Spinal cord (tissue), 10 donors: ENCODE measurements at places on chromosomes 3 and 15.

DNA sequence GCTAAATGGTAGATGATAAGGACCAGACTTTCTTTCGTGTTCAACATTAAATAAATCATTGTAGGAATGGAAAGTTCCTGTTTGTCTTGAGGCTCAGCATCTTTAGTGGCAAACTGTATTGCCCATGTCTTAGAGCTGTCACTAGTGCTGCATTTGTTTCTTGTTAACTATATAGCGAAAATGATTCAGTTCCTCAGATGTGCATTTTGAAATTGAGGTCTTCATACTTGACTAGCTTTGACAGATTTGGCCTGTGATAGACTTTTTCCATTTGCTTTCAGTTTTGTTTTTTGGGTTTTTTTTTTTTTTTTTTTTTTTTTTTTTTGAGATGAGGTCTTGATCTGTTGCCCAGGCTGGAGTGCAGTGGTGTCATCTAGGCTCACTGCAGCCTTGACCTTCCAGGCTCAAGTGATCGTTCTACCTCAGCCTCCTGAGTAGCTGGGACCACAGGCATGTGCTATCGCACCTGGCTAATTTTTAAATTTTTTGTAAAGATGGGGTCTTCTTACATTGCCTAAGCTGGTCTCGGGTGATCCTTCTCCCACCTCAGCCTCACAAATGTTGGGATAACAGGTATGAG, 9.5 kb upstream of the RPLP1 start:
- no peak for DNase-seq

- DNase-seq: no peak
These were observed 87.1 kb downstream of the RARB start for GRCh38 chr3:25515171-25515570.

DNA sequence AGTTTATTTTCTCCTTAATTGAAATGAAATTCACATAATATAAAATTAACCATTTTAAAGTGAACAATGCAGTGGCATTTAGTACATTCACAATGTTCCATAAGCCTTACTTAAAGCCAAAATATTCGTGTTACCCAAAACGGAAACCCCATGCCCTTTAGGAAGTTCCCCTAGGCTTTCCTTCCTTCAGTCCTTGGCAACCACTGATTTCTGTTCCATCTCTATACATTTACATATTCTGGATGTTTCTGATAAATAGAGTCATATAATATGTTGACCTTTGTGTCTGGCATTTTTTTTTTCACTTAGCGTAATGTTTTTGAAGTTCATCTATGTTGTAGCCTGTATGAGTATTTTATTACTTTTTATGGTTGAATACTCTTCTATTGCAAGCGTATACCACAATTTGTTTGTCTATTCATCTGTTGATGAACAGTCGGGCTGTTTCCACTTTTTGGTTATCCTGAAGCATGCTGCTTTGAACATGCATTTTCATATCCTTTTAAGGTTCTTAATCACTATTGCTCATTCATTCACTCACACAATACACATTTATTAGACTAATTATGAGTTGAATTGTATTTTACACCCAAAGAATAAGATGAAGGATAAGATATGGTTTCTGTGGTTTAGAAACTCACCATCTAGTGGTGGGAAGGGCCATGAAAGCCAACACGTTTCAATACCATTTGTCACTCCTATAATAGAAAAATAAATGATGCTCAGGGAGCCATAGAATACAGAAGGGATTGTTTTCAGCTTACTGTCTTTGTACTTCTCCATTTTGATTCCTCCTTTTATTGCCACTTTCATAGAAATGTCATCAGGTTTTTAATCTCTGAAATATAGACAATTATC, 408.2 kb upstream of the CBLB start:
- no peak for DNase-seq

GRCh38 chr3:194422188-194422587, 23.1 kb upstream of the GP5 start:
- DNase-seq: no peak

- DNase-seq: no peak
These were observed 183.6 kb downstream of the DCLK3 start for GRCh38 chr3:36580716-36581115.

- DNase-seq: no peak
These were observed 13.6 kb downstream of the SECISBP2L start for GRCh38 chr15:49032601-49033145.

DNA sequence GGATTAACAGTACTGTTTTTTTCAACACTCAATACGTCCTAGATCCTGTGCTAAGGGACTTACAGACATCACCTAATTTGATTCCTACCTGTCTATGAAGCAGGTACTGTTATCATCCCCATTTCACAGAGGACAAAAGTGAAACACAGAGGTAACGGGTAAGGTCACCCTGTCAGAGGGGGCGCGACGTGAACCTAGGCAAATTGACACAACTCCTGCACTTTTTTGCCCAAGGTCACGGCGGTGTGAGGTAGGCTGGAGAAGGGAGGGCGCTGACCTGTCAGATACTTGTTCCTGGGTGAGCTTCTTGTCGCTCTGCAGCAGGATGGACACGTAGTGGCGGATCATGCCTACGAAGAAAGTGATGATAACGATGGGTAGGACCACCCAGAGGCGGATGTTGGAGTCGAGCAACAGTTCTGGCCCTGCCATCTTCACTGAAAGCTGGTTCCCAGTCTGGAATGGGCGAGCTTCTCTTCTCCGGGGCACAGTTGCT, 363 bp downstream of the EMC3 start:
- no peak for DNase-seq

DNA sequence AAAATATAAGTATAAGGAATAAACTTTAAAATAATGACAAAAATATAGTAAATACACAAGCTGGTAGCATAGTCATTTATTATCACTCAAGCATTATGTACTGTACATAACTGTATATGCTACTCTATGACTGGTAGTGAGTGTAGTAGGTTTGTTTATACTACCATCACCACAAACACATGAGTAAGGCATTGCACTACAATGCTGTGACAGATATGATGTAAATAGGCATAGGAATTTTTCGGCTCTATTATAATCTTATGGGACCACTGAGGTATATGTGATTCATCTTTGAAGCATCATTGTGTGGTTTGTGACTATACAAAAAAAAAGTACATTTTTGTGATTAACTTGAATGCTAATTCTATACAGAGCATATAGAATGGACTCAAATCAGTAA, 35.3 kb upstream of the FBN1 start:
- no peak for DNase-seq

GRCh38 chr3:172717493-172718088, 6.7 kb upstream of the NCEH1 start:
- no peak for DNase-seq

DNA sequence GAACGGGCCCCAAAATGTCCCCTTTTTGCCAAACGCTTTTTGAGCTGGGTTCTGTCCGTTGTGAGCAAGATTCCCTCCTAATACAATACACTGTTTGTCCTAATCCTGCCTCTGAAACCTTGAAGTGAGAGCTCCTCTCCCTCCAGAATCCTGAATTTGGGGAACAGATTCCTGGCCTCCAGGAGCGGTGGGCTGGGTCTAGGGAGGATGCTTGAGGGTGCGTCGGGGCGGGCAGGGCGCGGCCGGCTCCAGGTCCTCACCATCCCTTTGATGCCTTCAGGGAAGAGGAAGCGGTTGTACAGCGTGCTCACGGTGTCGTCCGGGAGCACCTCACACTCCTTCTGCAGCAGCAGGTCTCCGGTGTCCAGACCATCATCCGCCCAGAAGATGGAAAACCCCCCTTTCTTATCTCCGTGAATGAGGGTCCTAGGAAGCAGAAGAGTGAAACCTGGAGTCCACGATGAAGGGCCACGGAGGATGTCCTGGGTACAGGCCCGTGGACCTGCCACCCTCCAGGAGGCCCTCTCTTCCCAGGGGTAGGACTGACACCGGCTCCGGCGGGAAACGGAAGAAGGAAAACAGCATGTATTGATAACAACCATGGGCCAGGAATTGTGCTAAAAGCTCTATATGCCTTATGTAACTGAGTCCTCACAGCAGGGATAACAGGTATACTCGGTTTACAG, 23.2 kb downstream of the ALDH1L1 start:
- DNase-seq: no peak
